ENCODE measurements at places on chromosomes 12 and 14.

DNA sequence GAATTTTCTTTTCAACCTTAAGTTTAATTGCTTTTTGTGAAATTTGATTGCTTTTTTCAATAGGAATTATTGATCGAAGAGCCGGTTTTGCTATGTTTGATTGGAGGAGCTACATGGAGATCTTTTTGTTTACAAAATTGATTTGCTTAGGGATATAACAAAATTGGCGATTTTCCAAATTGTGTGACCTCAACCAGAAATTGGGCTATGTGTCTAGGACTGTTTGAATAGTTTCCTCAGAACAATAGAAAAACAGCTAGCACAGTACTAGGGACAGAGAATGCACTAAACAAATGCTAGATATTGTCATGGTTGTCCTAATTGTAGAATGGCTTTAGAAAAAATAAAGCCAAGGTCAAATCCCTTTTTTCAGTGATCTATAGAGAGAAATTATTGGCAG, 2.4 kb downstream of the SLC17A8 start:
- DNase-seq: no peak

GRCh38 chr12:51687614-51688013, 96.6 kb downstream of the SCN8A start:
- no peak for DNase-seq

GRCh38 chr14:102973706-102974285, 51.3 kb downstream of the AMN start:
- no peak for DNase-seq

DNA sequence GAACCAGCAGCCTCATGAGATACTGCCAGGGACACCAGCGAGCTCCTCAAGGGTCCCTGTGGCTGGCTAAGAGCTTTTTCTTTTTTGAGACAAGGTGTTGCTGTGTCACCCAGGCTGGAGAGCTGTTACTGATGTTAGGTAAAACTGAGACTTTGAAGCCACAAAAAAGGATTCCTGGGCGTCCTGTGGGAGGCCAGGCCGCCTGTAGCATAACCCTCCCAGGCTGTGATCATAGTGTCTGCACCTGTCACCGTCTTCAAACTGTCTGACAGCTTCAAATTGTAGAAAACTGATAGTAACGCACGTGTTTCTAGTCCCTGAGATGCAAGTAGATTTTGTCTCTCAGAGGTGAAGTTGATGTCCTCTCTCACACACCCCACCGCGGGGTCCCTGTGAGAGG, 4.1 kb downstream of the ZFYVE21 start:
- DNase-seq: no peak

DNA sequence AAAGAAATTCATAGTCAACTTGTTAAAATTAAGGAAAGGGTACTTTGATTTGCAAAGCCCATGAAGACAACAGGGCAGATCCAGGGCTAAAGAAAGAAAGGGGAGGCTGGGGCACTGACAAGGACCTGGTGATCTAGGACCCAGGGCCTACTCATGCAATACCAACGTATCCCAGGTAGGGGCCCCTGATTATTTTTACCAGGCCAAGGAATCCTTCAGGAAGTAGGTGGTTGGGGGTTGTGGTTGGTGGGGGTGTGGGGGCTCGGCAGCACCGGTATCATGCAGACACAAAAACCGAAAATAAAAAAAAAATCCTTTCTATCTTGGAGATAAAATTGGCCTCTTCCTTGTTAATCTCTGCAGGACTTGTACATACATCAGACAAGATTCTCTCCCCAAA, 47.5 kb downstream of the GSC start:
- no peak for DNase-seq

- no peak for DNase-seq
Measured at GRCh38 chr12:120170631-120171030, 23.9 kb downstream of the GCN1 start.

GRCh38 chr12:93085383-93086287, 156.5 kb upstream of the EEA1 start:
- DNase-seq: no peak

GRCh38 chr12:64457032-64457431, 5.1 kb downstream of the TBK1 start:
- no peak for DNase-seq

DNA sequence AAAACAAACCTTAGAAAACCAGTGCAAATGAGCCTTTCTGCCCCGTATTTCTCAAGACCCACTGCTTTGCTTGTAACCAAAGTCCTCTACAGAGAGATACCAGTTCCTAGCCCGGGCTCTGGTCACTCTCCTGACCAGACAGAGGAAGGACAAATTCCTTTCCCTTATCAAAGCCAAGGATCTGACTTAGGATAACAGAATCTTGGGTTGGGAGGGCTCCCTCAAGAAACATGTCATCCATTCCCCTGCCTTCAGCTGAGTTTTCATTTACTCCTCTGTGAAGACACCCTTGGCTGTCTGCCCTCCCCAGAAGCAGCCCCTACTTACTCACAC, 116.0 kb upstream of the PARP11 start:
- no peak for DNase-seq

DNA sequence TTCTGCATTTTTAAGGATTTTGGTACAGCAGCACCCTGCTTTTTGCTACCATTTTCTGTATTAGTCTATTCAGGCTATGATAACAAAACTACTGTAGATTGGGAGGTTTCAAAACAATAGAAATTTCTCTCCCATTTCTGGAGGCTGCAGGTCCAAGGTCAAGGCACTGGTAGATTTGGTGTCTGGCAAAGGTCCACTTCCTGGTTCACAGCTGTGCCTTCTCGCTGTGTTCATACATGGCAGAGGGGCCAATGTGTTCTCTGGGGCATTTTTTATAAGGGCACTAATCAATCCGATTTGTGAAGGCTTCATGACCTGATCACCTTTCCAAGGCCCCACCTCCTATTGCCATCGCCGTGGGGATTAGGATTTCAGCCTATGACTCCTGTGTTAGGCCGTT, 268.1 kb upstream of the RTL1 start:
- no peak for DNase-seq

DNA sequence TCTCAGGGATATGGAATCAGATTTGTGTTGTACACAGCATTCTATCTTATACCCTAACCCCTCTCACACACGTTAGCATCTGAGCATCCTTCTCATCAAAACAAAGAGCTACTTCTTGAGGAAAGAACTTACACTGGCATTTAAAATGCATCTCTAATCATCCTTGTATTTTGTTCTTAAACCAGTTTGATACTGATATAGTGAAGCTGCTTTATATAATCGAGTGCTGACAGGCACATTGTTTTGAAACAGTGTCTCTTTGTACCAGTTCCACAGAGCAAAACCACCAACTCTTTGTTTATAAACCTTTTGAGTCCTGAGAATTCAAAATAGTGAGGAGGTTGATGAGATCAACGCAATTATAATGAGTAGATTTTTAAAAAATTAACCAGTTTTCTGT, 8.8 kb downstream of the GPR33 start:
- no peak for DNase-seq

DNA sequence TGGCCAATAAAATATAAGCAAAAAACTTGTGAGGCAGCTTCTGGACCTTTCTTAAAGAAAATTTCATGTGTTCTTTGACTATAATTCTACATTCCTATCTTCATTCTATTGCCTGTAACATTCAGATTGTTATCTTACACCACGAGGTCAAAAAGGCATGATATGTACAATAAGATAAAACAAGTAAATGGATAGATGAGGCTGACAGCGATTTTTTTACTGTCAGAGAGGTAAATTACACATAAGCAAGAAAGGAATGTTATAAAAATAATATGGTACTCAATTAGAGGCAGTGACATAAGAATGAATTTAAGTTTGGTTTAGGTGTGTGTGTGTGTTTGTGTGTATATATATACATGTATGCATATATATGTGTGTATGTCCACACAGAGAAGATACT, 660.0 kb downstream of the C12orf50 start:
- no peak for DNase-seq

GRCh38 chr14:53953828-53954550, 2.6 kb downstream of the BMP4 start:
- no peak for DNase-seq

- DNase-seq: no peak
Measured at GRCh38 chr12:19741132-19741489, 301.8 kb downstream of the AEBP2 start.

DNA sequence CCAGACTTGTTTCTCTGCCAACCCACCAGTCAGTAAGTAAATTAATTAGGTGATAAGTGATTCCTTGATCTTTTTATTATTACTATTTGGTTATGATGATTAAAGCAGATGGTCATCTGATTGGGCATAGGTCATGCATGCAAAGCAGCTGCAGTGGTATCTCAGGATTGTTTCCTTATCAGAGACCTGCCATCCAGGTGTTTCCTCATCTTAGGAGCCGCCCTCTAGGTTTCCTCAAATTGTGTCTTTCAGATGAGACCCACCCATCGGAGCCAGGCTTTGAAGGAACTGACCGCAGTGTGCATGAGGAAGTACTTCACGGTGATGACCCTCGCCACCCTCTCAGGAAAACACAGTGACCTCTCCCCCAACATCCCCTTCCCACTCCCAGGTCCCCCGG, 63.3 kb downstream of the ZFP36L1 start:
- DNase-seq: no peak

- no peak for DNase-seq
Measured at GRCh38 chr14:75983019-75983358, 1.2 kb upstream of the TGFB3 start.

- DNase-seq: no peak
Measured at GRCh38 chr14:103943673-103944072, 1.3 kb upstream of the RD3L start.

- no peak for DNase-seq
Measured at GRCh38 chr12:63353559-63353958, 202.6 kb upstream of the AVPR1A start.

GRCh38 chr14:77489041-77489440, 9.6 kb downstream of the ISM2 start:
- no peak for DNase-seq

DNA sequence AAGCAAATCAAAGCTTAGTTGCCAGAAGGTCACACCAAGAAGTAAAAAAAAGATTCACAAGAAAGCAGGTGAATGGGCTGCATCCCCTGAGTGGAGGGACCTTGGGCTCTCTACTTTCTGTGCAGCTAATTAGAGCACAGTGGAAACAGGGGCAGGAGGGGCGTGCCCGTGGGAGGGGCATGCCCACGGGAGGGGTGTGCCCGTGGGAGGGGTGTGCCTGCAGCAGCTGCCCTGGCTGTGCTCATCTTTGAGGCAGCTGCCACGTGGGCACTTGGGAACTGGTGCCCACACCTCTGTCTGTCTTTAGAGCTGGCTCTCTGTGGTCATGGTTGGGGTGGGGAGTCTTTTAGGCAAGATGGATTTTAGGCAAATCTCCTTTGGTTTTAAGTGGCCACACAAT, 60.0 kb downstream of the EML1 start:
- no peak for DNase-seq

DNA sequence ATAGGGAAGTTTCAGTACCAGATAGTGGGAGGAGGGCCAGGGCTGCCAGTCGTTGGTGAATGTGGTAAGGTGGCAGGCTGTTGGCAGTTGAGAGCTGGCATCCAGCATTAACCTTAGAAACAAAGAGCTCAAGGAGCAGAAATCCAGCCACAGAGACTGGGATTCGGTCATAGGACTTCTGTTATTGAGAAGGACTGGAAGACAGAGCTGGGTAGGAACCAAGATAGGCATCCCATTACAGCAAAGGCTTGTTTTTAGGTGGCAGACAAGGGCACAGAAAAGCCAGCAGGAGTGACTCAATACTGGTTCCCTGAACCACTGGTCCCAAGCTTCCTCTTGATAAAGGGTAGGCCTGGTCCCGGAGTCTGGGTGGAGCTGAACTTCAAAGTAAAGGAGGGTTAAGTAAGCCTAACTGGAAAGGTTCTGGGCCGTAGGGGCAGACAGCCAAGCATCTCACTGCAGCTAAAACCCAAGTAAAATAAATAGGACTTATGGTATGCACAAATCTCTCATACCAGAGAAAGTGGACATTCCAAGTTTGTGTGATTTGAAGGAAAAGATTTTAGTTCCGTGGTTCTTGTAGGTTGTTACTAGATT, 147.9 kb downstream of the ETV6 start:
- no peak for DNase-seq

- no peak for DNase-seq
Measured at GRCh38 chr14:22213120-22213519, 375.9 kb downstream of the DAD1 start.

GRCh38 chr12:131147894-131148293, 194.2 kb downstream of the ADGRD1 start:
- no peak for DNase-seq

GRCh38 chr14:101122237-101123141, 219.0 kb upstream of the RTL1 start:
- DNase-seq: no peak

GRCh38 chr14:74574090-74574433, 38.0 kb downstream of the LTBP2 start:
- DNase-seq: no peak

DNA sequence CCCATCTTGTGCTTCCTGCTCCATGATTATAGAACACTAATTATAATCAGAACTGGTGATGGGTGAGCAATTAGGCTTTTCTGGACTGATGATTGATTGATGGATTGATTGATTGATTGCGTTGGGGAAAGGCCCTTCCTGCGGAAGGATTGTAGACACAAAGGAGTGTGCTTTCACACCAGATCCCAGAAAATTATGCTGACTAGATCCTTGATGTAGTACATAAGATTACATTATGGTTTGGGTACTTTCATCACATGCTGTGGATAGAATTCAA, 8.4 kb downstream of the PELI2 start:
- DNase-seq: no peak

- DNase-seq: no peak
Measured at GRCh38 chr12:48967991-48968390, 3.5 kb downstream of the WNT10B start.

- DNase-seq: no peak
Measured at GRCh38 chr14:34361504-34362011, 100.5 kb downstream of the SPTSSA start.

All from activated naive CD4-positive, alpha-beta T cell (primary cell).